Skin of body (tissue), 3 donors: ENCODE measurements at places on chromosomes 16 and 17. TPM values are rescaled to one million over a fixed set of nuclear protein-coding genes. Genes with fewer than 3 reads are reported as not detected.

DNA sequence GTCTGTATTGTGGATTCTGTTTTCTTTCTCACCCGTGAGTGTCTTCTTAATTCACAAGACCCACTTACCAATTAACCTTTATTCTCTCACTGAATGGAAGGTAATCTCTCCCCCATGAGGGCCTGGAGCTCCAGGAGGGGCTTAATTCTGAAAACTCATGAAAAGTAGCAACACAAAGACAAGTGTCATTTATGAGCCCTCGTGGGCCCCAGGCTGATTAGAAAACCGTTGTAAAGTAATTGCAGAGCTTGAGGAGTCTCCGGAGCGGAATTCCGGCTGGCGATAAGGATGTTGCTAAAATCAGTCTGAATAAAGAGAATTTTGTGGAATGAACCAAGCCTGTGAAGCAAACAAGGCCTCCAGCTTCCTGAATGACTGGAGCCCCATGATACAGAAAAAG, 301.5 kb downstream of the HAPSTR1 start:
- no peak for DNase-seq

DNA sequence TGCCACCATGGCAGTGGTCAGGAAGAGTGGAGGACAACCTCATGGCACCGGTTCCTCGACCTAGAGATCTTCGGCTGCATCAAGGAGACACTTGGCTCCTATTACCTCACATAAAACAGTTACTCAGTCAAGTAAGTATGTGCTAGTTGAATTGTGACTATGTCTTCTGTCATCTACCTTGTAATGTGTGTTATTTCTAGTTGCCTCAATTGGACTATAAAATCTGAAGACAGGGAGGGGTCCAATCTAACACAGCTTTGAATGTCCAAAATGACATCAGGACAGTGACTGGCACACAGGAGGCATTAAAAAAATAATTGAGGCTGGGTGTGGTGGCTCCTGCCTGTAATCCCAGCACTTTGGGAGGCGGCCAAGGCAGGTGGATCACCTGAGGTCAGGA, 17.2 kb downstream of the C16orf86 start:
- no peak for DNase-seq

DNA sequence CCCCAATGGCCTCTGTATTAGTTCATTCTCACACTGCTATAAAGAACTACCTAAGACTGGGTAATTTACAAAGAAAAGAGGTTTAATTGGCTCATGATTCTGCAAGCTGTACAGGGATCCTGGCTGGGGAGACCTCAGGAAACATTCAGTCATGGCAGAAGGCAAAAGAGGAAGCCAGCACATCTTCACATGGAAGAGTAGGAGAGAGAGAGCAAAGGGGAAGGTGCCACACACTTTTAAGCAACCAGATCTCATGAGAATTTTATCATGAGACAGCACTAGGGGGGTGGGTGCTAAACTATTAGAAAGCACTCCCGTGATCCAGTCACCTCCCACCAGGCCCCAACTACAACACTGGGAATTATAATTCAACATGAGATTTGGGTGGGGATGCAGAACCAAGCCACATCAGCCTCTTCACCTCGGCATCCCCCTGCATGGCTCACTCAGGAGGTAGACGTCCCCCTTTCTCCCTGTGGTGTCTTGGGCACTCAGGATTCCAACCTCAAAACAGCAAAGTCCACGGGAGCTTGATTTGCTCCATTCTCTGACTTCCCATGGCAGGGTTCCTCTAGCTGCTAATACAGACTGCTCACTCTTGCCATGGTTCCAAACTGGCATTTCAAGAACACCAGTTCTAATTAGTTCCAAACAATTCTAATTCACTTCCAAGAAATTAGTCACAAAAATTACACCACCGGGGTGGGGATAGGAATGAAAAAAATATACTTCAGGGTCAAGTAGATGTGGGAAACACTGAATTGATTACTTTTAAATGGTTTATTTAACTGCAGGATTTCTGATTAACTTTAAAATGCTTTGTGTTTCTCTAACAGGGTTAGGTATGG, 203.8 kb upstream of the HSBP1 start:
- no peak for DNase-seq

DNA sequence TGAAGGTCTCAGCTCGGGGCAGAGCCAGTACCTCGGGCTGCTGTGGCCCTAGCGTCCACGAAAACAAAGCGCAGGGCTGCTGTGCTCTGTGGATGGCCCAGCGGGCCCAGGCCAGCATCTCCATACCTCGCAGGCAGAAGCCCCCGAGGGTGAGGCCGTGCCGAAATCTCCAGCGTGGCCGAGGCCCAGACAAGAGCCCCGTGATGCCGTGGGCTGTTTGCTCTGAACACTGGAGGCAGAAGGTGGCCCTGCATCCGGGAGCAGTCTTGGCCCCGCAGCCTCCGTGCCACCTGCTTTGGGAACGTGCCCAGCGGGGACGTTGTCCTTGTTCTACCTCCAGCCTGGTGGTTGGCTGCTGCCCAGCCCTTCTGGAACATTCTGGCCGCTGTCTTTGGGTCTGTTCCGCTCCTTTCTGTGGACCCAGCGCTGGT, 121.4 kb downstream of the BANP start:
- no peak for DNase-seq

DNA sequence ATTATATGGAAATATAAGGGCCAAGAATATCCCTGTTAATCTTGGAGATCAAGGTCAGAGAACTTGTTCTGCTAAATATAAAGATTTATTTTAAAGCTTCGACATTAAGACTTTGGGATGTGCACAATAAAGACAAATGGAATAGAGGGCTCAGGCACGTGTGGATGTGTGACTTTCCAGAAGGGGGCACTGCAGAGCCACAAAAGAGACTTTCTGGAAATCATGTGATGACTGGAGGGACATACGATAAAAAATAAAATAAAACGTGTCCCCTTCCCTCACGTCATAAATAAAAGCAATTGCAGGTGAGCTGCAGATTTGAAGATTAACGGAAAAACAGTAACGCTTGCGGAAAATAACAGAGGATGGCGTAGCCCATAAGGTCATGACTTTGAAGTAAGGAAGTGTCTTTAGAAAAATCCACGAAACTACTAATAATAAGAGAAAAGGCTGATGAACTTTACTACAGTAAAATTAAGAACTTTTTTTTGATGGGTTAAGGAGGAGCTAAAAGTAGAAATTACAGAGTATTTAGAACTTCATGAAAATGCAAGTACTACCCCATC, 9.4 kb upstream of the ENGASE start:
- DNase-seq: no peak

DNA sequence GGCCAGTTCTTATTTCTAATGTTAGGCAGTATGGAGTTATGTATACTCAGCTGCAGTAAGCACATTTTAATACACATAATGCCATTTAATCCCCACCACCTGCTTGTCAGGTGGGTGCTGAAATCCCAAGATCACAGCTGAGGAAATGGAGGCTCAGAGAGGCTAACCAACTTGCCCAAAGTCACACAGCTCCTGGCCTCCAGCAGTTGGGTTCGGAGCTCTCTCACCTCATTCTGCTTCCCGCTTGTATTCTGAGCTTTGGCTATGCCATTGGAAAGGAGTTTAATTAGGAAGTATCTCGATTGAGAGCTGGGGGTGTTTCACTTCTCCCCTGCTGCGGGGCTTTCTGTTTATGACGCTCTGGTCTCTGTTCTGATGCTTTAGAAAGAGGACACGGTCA, 72.6 kb upstream of the CACNG5 start:
- no peak for DNase-seq

DNA sequence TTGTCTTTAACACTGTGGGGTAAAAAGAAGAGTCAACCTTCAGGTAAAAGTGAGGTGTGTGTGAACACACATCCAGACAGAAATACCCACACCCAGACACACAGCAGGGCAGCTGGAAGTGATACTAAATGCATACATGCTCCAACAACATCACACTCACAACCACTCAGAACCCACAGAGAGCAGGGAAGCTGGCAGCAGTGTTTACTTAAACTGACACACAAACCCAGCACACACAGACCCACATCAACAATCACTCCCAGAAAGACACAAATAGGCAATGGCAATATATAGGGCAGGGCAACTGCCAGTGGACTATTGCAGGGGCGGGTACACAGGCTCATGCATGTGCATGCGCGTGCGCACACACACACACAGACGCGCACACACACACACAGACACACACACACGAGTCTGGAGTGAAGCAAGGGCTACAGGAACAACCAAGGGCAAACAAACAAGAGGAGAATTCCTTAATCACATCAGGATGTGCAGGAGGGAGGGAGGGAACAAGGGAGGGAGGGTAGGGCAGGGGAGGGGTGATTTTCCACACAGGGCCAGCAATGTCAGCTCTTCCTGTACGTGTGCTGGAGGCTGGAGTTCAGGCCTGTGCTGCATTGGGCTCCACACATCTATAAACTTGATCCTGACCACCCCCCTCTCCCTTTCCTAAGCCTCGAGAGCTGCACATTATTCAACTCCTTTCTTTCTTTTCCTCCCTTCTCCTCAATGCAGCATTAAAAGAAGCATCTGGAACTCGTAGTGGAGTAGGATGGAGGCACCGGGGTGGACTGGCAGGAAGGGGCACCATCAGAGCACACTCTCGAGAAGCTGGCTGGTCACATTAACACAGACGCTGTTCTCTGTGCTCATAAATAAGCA, 30.1 kb downstream of the HIC1 start:
- peak; percentile 95 for DNase-seq

The NKD1 gene
- 4.9 TPM for total RNA-seq

The KRTAP4-3 gene
- 2.0 TPM for total RNA-seq
